NCI-H460 (cell line): ENCODE measurements at places on chromosomes 7 and 10. TPM values are rescaled to one million over a fixed set of nuclear protein-coding genes. Genes with fewer than 3 reads are reported as not detected.

DNA sequence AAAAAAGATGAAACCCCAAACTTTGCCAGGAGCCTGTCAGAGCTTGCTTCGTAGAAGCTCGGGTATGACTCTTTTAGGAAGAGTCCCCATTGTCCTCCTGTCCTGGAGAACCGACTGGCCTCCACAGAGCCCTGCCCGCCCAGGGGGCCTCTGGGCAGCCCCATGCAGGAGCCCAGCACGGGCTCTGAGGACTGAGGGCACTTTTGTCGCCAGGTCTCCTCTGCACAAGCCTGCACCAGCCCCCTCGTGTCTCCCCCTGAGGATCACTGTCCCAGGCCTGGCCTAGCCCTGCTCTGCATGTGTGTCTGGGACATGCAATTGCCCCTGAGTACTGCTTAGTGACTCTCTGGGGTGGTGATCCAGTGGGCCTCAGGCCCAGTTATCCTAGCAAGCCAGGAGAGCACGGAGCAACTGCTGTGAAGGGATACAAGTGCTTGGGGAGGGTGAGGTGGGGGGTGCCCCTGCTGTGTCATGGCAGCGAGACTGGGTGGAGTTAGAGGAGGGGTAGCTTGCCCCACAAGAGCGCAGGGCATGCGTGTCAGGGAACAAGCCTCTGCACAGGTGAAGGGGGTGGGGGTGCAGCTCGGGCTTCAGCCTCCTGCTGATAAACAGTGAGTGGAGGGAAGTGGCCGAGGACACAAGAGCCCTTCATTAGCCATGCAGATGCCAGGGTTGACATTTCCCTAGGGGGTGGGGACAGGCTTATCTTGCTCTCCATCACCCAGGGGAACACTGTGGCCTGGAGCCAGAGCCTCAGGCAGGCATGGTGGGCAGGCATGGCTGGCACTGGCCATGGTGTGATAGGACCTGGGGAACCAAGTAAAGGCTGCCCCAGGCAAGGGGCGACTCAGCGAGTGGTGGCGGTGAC, 143.4 kb downstream of the C10orf105 start:
- no peak for DNase-seq

DNA sequence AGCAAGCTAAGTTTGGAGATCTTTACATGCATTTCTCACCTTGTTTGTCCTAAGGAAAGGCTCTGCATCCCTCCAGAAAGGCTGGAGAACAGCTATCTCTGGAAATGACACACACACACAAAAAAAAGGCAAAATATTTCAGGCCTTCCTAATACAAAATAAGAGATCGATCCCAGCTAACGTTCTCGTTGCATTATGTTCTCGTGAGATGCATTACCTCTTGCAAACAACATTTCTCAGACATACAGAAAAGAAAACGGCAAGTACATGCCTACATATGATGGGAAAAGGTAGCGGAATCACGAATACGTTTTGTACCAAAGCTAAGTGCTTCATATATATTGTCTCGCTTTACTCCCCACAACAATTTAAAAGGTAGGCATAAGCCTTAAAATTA, 488 bp downstream of the MTERF1 start:
- DNase-seq, result no peak

DNA sequence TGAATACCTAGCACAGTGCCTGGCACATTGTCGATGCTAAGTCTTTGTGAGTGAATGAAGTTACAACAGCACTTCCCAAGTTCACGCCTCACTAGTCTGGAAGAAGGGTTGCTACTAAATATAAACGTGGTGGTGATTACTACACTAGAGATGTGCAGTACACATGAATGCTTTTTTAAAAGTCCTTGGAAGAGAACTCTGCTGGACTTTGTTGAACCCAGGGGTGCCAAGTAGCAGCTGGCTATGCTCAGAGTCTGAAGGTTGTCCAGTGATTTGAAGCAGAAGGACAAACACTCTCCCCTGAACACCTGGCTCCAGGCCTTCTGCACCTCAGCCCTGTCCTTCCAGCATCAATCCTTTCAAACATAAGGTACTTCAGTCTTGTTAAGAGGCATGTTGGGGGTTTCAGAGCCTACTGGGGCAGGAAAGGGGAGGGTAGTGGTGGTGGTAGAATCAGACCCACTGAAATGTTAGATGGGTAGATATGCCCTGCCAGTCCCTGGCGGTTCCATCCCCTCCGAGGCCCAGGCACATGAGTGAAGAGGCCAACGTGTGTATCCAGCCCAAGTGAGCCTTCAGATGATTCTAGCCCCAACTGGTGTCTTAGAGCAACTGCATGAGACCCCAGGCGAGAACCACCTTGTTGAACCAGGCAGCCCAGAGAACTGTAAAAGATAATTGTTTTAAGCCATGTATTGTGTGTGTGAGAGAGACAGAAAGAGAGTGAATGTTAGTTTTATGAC, 94.4 kb downstream of the TAX1BP1 start:
- DNase-seq, result no peak

DNA sequence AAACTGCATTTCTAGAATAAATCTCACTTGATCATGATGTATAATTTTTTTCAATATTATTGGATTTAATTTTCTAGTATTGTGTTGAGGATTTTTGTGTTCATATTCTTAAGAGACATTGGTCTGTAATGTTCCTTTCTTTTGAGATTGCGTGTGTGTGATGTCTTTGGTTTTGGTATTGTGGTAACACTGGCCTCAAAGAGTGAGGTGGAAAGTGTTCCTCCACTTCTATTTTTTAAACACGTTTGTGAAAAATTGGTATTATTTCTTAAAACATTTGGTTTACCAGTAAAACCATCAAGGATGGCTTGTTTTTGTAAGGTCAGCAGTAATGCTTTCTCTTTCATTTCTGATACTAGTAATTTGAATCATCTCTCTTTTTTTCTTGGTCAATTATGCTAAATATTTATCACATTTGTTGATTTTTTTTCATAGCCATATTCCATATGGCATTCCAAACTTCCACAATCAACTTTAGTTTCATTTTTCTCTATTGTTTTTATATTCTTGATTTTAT, 290.2 kb upstream of the CDC14C start:
- DNase-seq, result no peak

The ITPRID1 gene
- not detected in 2 replicates for total RNA-seq

DNA sequence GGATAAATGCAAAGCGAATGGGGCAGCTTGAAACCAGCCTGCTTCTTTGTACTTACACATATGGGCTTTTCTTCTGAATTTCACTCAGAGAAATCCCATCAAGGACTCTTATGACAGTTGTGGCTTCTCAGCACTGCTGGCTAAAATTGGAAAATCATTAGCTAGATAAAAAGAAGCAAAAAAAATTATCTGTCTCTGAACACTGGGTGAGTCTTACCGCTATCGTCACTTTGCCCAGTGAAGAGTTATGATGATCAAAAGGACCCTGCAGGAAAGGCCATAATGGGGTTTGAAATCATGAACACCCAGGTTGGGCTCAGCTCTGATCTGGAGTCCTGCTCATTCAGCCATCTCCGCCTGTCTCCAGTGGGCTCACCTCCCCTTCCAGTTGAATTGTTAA, 34.3 kb downstream of the AOAH start:
- no peak for DNase-seq

DNA sequence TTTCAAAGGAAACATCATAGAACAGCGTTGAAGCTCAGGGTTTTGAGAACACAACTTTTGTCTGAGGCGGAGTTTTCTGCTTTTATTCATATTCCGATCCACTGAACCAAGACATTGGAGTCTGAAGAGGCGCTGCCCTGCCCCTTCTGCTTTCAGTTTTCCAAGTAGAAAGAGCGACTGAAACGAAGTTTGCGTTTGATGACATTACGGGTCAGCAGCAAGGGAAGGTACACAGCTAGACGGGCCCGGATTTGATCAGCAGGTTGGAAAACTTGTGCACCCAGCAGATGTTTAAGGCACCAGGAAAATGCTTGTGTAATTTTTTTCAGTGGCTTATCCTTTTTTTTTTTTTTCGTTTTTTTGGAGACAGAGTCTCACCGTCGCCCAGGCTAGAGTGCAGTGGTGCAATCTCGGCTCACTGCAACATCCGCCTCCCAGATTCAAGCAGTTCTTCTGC, 720 bp downstream of the SUN1 start:
- DNase-seq, result no peak

- DNase-seq, result no peak
These were observed 64.1 kb downstream of the HHEX start for GRCh38 chr10:92753865-92754264.

The CALHM1 gene
- total RNA-seq, result not detected in 2 replicates

DNA sequence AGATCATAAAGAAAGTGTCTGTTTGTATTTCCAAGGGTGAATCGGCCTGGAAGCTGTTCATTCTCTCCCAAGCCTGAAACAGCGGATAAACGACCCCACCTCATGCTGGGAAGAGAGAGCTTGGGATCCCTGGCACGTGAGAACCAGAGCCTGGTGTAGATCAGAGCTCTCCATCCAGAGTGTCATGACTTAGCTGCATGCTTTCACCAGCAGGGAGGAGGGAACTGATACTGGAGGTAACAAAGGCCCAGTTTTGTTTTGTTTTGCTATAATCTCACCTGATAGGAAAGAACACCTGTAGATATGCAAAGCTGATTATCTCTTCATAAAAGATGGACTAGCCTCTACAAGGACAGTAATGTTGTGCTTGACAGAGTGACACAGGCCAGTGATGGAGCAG, 236.6 kb downstream of the POM121L12 start:
- DNase-seq, result no peak

The NYAP1 gene
- 0.47 and 1.2 TPM in 2 replicates for total RNA-seq

DNA sequence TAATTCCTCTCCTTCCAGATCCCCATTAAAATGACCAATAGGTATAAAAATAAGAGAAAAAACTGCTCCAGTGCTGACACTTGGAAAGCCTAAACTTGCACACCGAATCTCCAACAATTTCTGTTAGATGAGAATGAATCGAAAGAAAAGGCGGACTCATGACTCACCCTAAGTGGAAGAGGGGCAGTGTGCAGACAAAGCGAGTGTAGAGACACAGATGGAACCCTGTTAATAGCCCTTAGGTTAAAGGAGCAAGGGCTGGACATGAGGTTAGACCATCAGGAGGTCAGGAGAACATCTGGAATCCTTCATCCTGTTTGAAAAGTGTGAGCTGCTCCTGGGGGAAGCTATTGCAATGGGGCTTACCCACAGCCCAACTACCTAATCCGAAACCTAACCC, 103.4 kb upstream of the GLI3 start:
- no peak for DNase-seq

DNA sequence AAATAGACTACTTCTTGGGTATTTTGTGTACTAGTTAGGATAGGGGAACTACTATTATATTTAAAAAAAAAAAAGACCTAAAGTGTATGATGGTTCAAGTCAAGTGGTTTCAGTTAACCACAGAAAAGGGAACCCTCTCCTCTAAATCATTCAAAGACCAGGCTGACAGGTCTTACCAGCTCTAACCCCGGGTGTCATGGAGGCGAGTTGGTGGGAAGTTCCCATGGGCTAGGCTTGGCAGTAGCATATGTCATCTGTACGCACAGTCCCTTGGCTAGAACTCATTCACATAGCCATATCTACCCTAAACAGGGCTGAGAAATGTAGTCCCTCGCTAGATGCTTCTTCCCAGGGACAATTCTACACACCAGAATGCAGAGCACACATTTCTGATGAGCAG, 37.7 kb upstream of the KCNMA1 start:
- DNase-seq, result no peak

DNA sequence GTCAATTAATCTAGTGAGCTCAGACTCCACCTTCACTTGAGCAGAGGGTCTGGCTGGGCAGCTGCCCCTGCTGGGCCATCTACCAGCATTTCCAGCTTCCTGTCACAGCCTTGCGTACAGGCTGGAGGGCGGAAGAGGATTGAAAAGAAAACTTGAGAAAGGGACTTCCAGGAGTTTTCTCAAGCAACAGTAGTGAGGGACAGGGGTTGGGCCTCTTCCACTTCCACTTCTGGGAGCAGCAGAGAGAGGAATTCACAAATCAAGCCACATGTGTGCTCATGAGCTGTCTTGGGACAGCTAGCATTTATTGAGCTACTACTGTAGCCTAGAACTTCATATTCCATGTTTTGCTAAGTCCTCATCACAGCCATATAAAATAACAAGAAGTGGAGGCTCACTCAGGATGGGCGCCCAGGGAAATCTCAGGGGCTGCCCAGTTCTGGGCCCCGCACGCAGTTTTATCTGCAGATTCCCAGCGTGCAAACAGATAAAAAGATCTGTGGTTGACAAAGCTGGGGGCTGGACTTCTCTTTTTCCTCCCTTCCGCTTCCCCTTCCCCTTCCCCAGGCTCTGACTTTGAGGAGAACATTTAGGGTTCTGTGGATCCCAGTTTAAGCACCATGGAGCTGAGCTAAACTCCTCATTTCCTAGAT, 135.8 kb downstream of the RGS10 start:
- no peak for DNase-seq

- DNase-seq, result no peak
These were observed 592.5 kb downstream of the KCNMA1 start for GRCh38 chr10:77045085-77045484.

The HMX2 gene
- 1.1 and 1.7 TPM in 2 replicates for total RNA-seq

DNA sequence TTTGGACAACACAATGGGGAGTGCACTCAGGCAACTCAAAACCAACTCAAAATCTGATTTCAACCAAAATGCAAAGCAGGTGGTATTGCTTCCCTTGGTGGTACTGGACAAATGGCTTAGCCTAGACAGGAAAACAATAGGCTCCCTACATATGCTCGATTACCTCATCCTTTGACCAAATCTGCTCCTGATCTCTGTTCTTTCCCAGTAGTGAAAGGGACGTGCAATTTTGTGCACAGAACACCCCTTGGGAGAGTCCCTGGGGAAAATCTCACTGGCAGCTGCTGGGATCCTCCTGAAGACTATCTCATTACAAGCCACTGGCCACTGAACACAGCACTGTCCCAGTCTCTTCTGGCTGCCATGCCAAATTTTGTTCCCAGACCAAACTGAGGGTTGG, 149.2 kb upstream of the VSTM2A start:
- DNase-seq, result no peak

- DNase-seq, result no peak
These were observed 60.4 kb upstream of the ADO start for GRCh38 chr10:62744136-62744535.

The TLL2 gene
- total RNA-seq, result 0.12 TPM in 2 replicates

The ITGB8 gene
- 15.6 and 18.5 TPM in 2 replicates for total RNA-seq

- no peak for DNase-seq
These were observed 68.5 kb downstream of the NHLRC2 start for GRCh38 chr10:113922787-113923570.

- DNase-seq, result no peak
These were observed 48.9 kb downstream of the CALD1 start for GRCh38 chr7:134828361-134828760.

The ANKMY2 gene
- total RNA-seq, result 11.0 and 13.7 TPM in 2 replicates
